Stimulated activated CD8-positive, alpha-beta memory T cell treated with anti-CD3 and anti-CD28 coated beads, Interleukin-15, amount 100 ng/mL, for 24 hours (primary cell): ENCODE measurements at places on chromosomes 7 and 10.

- DNase-seq, result no peak
Measured at GRCh38 chr10:130634816-130635215, 498.6 kb downstream of the GLRX3 start.

- DNase-seq, result no peak
Measured at GRCh38 chr10:30495687-30496086, 61.7 kb downstream of the MAP3K8 start.

GRCh38 chr7:101671371-101672356, 42.6 kb upstream of the MYL10 start:
- DNase-seq, result no peak

- DNase-seq, result no peak
Measured at GRCh38 chr7:37128327-37129034, 320.2 kb downstream of the ELMO1 start.

GRCh38 chr10:26093229-26093628, 123.3 kb upstream of the GAD2 start:
- DNase-seq, result no peak

DNA sequence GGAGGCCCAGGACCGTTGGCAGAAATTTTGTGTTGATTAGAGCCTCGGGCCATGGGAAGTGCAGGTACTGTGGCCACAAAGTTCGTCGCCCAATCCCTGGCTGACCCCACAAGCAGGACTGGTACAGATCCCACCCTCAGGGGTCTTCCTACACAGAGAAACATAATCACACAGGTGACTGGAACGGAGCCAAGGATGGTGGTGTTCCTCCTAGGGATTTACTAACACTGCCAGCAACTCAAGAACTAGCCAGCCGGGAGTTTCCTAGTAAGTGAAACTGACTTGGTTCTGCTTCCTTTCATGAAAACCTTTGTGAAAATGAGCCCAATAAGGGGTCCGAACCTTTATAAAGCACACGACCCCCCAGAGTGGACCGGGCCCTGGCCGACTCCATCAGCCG, 5.7 kb downstream of the CUX1 start:
- DNase-seq, result no peak

DNA sequence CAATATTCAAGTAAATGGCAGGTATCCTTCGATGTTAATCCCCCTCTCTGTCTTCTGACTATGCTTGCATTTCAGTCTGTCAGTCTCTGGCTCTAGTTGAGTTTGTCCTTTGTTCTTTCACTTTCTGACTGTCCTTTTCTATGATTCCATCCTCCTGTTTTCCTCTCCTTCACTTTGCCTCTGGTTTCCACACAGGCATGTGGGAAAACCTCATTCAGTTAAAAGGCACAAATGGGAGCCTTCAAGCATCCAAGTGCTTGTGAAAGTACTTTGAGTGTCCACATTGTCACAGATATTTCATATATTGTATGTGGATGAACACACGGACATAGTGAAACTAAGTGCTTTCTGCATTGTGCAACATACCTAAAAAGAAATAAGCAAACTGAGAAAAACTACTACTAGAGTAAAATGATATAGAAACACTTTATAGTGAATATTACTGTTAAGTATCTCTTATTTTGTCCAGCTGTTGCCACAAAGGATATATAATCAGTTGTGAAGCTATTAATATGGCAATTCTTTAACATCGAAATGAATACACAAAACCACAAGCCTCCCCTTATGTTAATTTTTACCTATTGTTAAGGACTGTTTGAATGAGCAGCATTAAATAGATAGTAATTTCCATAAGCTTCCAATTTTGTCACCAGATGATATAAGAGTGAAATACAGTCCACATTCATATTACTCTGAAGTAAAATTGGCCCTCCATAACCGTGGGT, 71.7 kb downstream of the NRBF2 start:
- DNase-seq, result no peak
